ENCODE measurements at places on chromosomes 7 and 10. TPM values are rescaled to one million over a fixed set of nuclear protein-coding genes. Genes with fewer than 3 reads are reported as not detected.

GRCh38 chr10:71801361-71801760 lies 28.0 kb upstream of the VSIR start:
- no peak for DNase-seq

GRCh38 chr10:104435822-104436221 lies 82.2 kb downstream of the CFAP58 start:
- DNase-seq = no peak

- no peak for DNase-seq
Observed at GRCh38 chr10:29617880-29618340, 16.9 kb downstream of the SVIL start.

DNA sequence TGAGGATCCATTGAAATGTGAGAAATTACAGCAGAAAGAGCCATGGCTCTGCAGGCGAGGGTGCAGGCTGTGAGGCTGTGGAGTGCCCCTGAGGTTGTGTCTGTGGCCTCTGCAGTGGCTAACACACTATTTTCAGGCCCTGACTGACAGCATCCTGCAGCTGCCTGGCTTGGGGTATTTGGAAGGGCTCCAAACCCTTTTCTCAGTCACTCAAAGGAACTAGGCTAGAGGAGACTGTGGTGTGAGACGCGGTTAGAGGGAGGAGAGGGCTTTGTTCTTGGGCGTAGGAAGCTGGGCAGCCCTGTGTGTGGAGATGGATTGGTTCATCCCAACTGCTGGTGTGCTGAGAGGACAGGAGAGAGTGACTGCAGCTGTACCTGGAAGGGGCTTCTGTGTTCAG lies 134.9 kb downstream of the RAMP3 start:
- no peak for DNase-seq

DNA sequence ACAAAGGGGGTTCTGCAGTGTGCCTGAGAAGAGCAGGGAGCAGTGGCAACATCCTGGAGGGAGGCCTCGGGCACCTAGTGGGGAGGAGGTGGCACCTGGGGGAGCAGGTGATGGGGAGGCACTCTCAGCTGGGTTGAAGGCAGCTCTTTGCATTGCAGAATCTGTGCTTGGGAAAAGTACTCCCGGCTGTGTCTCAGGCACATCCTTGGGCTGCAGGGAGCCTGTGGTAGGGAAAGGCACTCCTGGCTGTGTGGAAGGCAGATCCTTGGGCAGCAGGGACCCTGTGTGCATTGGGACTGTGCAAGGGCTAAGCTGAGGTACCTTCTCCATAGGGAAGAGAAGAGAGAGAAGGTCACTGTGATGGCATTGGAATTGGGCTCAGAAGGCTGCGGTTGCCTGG lies 52.8 kb upstream of the ANTXRL start:
- DNase-seq = no peak

DNA sequence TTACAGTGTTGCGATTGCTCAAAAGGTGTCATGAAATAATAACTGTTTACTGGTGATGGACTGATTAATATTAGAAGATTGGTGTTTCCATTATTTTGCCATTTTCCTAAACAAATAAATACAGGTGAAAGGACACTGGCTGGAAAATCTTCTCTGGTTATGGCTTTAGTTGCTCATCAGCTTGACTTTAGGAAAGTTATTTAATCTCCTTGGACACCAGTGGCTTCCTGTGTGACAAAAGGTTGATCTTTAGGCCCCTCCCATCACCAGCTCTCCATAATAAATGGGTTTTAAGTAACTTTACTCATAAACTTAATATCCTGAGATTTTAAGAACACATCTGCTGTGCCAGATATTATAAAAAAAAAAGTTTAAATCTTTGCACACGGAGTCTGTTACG lies 737 bp downstream of the CABCOCO1 start:
- no peak for DNase-seq

- no peak for DNase-seq
Observed at GRCh38 chr7:50405221-50405620, 44.9 kb downstream of the FIGNL1 start.

Gene ADAM8
- total RNA-seq = 26.0 TPM

Gene SP8
- not detected for total RNA-seq

DNA sequence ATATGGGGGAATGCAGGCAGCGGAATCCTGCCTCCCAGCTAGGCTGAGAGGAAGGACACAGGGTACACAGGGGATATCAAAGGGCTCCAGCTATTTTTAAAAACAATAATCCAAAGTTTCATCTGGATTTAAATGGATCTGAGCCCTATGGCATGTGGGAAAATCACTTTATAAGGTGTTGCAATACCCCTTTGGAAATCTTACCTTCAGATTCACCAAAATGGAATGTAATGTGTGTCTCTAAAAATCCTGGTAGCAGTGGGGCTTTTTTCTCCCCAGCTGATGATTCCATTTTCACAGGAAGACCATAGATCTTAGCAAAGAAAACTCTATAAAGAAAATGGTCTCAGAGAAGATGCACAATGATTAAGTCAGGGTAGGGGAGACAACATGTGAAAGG lies 722.2 kb downstream of the PARD3 start:
- no peak for DNase-seq

- no peak for DNase-seq
Observed at GRCh38 chr10:43879742-43880141, 231.1 kb upstream of the ZNF32 start.

- no peak for DNase-seq
Observed at GRCh38 chr10:78321500-78321899, 287.8 kb downstream of the RPS24 start.

DNA sequence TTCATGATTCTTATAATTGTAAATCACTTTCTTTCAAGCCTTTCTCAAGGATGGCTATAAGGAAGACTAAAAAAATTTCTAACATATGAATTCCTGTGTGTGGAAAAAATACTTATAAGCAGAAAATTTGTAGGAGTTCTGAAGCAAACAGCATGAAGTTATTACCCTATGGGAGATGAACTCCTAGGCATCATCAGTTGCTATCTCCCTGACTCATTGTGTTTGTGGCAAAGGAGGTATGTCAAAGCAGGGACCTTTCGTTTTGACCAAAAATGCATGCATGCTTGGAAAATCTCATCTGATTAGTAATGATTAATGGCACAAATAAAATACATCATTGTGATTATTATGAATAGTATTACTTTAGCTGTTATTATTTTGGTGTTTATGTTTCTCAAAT lies 59.4 kb downstream of the CALCR start:
- DNase-seq = no peak

DNA sequence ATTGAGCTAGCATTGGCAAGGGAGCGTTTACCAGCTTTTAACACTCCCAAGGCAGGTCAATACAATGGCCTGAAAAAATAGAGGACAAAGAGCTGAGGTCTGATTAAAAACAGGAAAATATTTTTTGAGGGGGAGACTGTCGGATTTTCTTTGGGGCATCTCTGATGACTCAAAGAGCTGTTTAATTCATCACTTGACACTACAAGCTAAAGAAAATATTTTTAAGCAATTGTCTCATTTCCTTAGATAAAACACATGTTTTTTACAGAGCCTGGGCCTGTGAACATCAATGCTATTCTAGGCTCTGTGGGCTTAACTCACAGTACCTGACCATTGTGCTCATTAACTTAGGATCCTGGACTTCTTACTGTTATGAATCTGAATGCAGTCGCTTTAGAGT lies 100.8 kb downstream of the NRP1 start:
- no peak for DNase-seq

DNA sequence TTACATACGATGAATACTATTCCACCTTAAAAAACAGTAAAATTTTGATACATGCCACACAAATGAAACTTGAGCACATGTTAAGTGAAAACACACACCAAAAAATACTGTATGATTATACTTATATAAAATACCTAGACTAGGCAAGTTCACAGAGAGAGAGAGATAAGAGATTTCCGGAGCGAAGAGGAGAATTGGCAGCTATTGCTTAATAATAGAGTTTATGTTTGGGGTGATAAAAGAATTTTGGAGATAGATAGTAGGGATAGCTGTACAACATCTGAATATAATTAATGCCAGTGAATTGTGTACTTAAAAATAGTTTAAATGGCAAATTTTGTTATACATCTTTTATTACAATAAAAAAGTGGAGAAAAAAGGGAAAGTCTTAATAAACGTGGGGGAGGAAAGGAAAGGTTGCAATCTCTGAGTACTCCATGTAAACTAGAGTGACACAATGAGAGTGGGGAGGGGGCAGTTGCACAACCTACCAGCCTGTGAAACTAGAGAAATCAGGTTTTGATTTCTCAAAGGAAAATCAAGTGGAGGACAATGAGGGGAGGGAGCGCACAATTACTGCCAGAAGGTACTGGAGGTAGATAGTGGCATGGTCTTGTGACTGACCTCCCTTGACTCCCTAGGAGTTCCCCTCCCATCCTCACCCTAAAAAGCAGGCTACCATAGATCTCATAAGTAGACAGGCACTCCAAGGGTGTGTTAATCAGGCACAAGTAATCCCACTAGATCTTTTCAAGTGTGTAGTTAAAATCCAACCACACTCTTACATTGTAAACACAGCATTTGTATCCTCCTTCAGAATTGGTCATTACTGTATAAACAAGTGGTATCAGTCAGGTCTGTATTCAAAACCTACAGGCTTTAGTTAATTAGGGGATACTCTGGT lies 31.6 kb upstream of the ANK3 start:
- no peak for DNase-seq

Gene CRYGN
- not detected for total RNA-seq

GRCh38 chr7:107744345-107744750 lies 406 bp downstream of the CBLL1 start:
- no peak for DNase-seq

- DNase-seq = no peak
Observed at GRCh38 chr7:113521468-113521867, 397.3 kb downstream of the PPP1R3A start.

DNA sequence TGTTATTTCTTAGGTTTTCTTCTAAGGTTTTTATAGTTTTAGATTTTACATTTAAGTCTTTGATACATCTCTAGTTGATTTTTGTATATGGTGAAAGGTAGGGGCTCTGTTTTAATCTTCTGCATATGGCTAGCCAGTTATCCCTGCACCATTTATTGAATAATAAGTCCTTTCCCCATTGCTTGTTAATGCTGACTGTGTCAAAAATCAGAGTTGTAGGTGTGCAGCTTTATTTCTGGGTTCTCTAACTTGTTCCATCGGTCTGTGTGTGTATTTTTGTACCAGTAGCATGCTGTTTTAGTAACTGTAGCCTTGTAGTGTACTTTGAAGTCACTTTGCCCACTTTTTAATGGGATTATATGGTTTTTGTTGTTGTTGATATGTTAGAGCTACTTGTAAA lies 37.9 kb upstream of the FAM13C start:
- no peak for DNase-seq

DNA sequence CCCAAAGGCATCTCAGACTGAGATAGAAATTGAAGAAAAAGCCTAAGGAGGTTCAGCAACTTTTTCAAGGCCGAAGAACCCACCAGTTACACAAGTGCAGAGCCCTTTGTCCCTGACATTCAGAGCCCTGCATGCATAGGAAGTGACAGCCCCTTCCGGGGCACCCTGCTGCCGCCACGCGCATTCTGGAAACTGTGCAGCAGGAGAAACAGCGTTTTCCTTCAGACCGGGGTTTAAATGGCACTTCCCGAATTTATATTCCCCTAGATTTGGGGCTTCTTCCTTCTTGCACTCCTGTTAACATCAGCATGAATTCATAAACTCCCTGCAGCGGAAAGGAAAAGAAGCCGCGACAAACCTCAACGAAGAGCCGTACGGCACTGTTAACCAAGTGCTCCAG lies 190.5 kb upstream of the C7orf33 start:
- DNase-seq = no peak

DNA sequence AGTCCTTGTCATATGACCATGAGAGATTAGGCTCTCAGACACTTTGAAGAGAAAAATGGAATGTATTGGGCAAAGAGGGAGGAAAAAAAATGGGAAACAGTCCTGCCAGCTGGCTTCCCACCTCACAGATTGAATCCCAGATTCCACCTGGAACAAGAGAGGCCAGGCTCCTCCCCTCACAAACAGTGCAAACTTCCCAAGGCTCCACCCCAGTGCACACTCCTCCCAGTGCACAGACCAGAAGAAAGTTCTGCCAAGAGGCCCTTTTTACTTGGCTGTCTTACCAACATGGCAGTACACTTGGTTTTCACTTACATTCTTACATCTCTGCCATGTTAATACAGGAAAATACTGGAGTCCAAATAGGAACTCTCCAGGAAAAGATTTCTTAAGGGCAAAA lies 202.3 kb downstream of the AHR start:
- no peak for DNase-seq

- no peak for DNase-seq
Observed at GRCh38 chr7:4724648-4725013, 42.5 kb downstream of the FOXK1 start.

- DNase-seq = no peak
Observed at GRCh38 chr10:128557149-128557710, 431.0 kb upstream of the MKI67 start.

Gene C1QL3
- total RNA-seq = 0.69 TPM

GRCh38 chr7:1939434-1940401 lies 269.6 kb downstream of the ELFN1 start:
- DNase-seq = no peak

- DNase-seq = no peak
Observed at GRCh38 chr10:124928087-124928486, 13.8 kb upstream of the ZRANB1 start.

GRCh38 chr7:67346876-67347275 lies 350.2 kb downstream of the TYW1 start:
- DNase-seq = no peak

Gene LIPJ
- total RNA-seq = not detected

GRCh38 chr10:53690524-53691240 lies 918.1 kb upstream of the MBL2 start:
- no peak for DNase-seq

DNA sequence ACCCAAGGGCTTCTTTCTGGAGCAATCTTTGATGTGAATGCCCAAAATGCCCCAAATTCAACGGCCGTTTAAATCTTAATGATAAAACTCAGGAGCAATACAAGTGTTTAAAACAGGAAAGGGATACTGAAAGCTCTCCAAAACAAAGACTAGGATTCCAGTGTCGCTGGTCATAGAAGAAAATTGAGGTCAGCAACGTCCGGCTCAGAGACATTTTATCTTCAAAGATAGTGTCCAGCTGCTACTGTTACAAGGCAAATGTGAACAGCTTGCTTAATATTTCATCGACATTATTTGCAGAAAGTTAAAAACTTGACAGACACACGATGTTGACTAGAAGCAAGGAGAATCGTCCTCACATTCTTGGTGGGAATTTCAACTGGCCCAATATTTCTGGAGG lies 15.4 kb upstream of the CTBP2 start:
- DNase-seq = no peak

Gene PNLIPRP3
- not detected for total RNA-seq

Data from epithelial cell of proximal tubule (primary cell).